Stimulated activated CD8-positive, alpha-beta memory T cell treated with anti-CD3 and anti-CD28 coated beads, Interleukin-15, amount 100 ng/mL, for 24 hours (primary cell): ENCODE measurements at places on chromosomes 1 and 21.

DNA sequence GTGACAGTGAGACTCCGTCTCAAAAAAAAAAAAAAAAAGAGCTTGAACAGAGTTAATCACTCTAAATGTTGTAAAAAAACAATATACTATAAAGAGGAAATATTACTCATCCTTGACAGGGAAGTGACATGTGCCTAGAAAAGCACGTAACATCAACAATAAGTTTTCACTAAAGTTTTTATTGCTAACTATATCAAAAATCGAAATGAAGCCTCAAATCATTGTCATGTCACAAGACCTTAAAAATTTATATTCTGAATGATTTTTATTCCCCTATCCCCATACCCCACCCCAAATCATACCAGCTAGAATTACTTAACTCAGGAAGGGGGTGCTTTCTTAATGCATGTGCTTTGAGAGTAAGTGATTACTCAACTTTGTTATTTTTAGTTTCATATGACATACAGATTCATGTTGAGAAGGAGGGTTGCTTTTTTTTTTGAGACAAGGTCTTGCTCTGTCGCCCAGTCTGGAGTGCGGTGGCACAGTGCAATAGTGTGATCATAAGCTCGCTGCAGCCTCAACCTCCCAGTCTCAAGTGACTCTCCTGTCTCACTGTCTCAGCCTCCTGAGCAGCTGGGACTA lies 53.6 kb upstream of the MUTYH start:
- DNase-seq = no peak

GRCh38 chr1:246213036-246213435 lies 294.0 kb downstream of the SMYD3 start:
- DNase-seq = no peak

DNA sequence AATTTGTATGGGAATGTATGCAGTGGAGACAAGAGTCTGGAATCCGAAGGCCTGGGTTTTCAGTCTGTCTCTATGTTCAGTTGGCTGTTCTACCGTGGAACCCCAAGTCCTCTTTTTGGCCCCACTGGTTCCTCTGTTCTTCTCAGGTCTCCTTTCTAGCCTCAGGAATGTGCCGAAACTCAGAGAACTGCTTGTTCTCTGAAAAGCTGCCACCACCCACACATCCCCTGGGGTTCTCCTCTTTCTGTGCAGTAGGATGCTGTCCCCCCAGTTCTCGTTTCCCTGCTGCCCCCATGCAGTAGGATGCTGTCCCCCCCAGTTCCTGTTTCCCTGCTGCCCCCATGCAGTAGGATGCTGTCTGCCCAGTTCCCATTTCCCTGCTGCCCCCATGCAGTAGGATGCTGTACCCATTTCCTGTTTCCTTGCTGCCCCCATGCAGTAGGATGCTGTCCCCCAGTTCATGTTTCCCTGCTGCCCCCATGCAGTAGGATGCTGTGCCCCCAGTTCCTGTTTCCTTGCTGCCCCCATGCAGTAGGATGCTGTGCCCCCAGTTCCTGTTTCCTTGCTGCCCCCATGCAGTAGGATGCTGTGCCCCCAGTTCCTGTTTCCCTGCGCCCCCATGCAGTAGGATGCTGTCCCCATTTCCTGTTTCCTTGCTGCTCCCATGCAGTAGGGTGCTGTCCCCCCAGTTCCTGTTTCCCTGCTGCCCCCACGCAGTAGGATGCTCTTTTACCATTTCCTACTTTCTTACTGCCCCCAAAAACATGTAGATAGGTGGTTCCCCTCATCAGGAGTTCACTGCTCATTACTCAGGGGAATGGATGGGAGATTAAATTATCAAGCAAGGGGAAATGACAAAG lies 35.3 kb downstream of the OPTC start:
- no peak for DNase-seq

DNA sequence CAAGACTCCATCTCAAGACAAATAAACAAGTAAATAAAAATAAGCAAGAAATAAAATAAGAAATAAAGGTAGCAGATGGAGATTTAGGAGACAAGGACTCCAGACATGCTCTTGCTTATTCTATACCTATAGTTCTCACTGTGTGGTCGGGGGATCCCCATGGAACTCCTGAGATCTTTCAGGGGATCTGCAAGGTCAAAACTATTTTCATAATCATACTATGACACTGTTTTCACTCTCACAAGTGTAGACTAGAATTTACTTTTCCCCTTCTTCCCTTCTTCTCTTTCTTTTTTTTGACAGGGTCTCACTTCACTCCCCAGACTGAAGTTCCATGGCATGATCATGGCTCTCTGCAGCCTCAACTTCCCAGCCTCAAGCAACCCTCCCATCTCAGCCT lies 29.8 kb upstream of the NLRP3 start:
- DNase-seq = no peak

- no peak for DNase-seq
Measured at GRCh38 chr1:61450454-61450853, 274.5 kb downstream of the TM2D1 start.

GRCh38 chr1:230026572-230026971 lies 40.5 kb upstream of the GALNT2 start:
- DNase-seq = no peak

DNA sequence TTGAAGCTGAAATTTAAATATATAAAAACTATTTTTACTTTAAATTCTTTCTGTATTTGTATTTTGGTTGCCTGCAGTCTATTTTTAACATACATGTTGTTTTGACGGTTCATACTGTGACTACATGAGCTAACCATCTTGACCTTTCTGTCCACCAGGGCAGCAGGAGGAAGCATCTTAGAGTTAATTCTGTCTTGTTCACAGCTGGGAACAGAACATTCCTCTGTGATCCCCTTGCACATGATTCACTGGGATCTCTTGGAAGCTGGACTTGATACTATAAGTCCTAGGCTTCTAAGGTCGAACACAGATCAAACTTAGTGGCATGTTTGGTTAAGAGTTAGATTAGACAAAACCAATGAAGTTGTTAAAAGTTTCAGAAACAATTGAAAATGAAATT lies 99.7 kb downstream of the NFIA start:
- DNase-seq = no peak

GRCh38 chr21:19463966-19464365 lies 1060.4 kb upstream of the TMPRSS15 start:
- DNase-seq = no peak

DNA sequence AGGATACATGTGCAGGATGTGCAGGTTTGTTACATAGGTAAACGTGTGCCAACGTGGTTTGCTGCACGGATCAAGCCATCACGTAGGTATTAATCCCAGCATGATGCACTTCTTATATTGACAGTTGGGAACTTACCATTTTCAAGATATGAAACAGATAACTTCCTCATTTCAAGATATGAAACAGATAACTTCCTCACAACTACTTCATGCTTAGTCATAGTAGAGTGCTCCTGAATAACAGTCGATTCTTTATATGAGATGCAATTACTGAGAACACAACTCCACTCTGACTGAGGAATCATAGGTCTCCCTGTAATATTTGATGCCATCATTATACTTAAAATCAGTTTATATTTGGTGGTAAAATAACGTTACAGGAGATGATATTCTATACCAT lies 1124.3 kb downstream of the AMY1C start:
- no peak for DNase-seq

- DNase-seq = no peak
Measured at GRCh38 chr1:39145331-39145965, 59.0 kb upstream of the MACF1 start.

DNA sequence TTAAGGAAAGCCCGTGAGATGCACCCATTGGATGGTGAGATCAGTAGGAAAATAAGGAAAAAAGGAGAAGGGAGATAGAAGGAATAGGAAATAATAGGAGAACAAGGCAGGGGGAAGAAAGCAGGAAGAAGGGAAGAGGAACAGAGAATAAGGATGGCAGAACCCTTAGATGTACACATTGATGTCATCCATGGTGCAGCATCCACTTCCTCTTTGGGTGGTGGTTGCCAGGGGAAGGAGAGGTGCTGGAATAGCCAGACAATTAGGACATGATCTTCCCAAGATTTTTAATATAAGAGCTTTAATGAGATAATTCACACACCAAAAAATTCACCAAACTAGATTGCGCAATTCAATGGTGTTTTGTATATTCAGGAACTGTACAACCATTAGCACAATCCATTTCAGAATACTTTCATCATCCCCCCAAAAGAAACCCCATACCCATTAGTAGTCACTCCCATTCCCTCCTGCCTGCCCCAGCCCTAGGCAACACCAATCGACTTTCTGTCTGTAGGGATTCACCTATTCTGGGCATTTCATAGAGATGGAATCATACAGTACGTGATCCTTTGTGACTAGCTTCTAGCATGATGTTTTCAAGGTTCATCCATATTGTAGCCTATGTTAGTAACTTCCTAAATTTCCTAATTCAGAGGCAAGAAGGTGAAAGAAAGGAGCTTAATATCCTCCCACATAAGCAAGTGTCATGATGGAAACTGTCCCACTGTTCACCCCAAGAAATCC lies 121.4 kb downstream of the PLXNA2 start:
- no peak for DNase-seq
